ENCODE measurements at places on chromosomes 2 and 18. TPM values are rescaled to one million over a fixed set of nuclear protein-coding genes. Genes with fewer than 3 reads are reported as not detected.

- H3K4me3 ChIP-seq: no peak overlapping the region
- no peaks in the 10 kb centered on the region for H3K4me1 ChIP-seq
- no peak for DNase-seq
- H3K27ac ChIP-seq: no peak overlapping the region
Observed at GRCh38 chr2:2270808-2271415, 60.2 kb downstream of the MYT1L start.

The HRH4 gene
- not detected for total RNA-seq

GRCh38 chr2:201040867-201041628, 30.4 kb downstream of the HYCC2 start:
- H3K27me3 ChIP-seq: no peaks in the 10 kb centered on the region
- no peak overlapping the region for H3K27ac ChIP-seq
- H3K4me1 ChIP-seq: no peaks in the 10 kb centered on the region
- H3K36me3 ChIP-seq: no peaks in the 10 kb centered on the region
- DNase-seq: no peak

- H3K4me3 ChIP-seq: no peak overlapping the region
- no peaks in the 10 kb centered on the region for H3K4me1 ChIP-seq
- no peak overlapping the region for H3K27ac ChIP-seq
- no peaks in the 10 kb centered on the region for H3K36me3 ChIP-seq
- no peaks in the 10 kb centered on the region for H3K27me3 ChIP-seq
Observed at GRCh38 chr18:77470569-77471413, 221.1 kb downstream of the GALR1 start.

DNA sequence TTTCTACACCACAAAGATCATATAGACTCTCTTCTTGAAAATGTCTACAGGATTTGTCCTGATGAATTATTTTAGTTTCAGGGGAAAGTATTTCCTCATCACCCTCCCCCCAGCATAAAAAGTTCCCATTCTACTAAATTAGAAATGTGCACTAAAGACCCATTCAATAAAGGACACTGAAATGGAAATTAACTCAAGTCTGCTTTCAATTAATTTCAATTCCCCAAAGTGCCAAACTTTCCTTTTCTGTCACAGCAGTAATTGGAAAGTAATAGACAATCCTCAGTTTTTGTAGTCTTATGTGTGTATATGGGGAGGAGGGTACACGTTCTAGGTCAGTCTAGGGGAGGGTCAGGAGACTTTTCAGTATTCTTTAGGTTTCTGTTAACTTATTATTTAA, 21.5 kb downstream of the ARHGEF33 start:
- H3K27ac ChIP-seq: no peak overlapping the region
- no peak overlapping the region for H3K4me3 ChIP-seq
- H3K36me3 ChIP-seq: no peaks in the 10 kb centered on the region

The DUSP11 gene
- total RNA-seq: 44.5 TPM

- peak overlapping the region; percentile 5 for H3K4me3 ChIP-seq
- peaks cover 13% of the 10 kb centered on the region for H3K4me1 ChIP-seq
- H3K36me3 ChIP-seq: no peaks in the 10 kb centered on the region
- peak overlapping the region; percentile 42 for H3K27ac ChIP-seq
Observed at GRCh38 chr2:15142069-15142689, 419.0 kb downstream of the NBAS start.

- no peaks in the 10 kb centered on the region for H3K27me3 ChIP-seq
- DNase-seq: no peak
- no peaks in the 10 kb centered on the region for H3K36me3 ChIP-seq
- no peak overlapping the region for H3K27ac ChIP-seq
- no peak overlapping the region for H3K4me3 ChIP-seq
Observed at GRCh38 chr2:109203246-109204011, 74.4 kb downstream of the SH3RF3 start.

DNA sequence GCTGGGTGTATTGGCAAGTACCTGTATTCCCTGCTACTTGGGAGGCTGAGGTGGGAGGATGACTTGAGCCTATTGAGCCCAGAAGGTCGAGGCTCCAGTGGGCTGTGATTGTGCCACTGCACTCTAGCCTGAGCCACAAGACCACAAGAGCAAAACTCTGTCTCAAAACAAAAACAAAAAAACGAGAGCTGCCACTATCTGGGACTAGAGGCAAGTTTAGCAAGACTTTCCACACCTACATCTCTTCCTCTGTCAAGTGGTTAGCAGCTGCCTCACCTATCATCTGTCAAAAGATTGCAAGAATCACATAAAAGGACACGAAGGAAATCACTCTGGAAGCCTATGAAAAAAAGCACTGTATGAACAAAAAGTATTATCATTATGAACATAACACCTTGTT, 55.2 kb upstream of the RIOK3 start:
- no peak overlapping the region for H3K27ac ChIP-seq
- DNase-seq: peak; percentile 34
- H3K4me1 ChIP-seq: peaks cover 10% of the 10 kb centered on the region

The DOCK10 gene
- total RNA-seq: 231 TPM

- H3K4me1 ChIP-seq: no peaks in the 10 kb centered on the region
- no peaks in the 10 kb centered on the region for H3K36me3 ChIP-seq
- no peaks in the 10 kb centered on the region for H3K27me3 ChIP-seq
- H3K4me3 ChIP-seq: no peak overlapping the region
- H3K27ac ChIP-seq: no peak overlapping the region
- no peak for DNase-seq
Observed at GRCh38 chr2:138058427-138058826, 94.2 kb downstream of the HNMT start.

The UGT1A8 gene
- total RNA-seq: not detected
